GM12892 (cell line): ENCODE measurements at places on chromosomes 16 and 17.

- DNase-seq, result no peak
These were observed 235.8 kb downstream of the MAP2K4 start for GRCh38 chr17:12256380-12256995.

DNA sequence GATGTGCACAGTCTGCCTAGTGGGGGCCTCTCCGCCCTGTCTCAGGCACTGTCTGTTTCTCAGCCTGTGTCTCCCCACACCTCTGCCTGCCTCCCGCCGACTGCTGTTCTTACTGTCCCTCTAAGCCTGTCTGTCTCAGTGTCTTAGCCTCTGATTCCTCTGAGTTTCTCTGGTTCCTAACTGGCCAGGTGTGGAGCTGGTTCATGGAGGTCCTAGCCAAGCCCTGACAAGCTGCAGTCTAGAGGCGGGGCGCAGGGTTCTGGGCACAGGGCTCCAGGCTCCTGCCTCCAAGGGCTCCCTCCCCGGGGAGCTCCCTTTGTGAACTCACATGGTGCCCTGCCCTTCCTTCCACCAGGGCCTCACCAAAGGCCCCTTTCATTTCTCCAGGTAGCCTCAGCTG, 19.4 kb downstream of the C17orf100 start:
- DNase-seq, result no peak

DNA sequence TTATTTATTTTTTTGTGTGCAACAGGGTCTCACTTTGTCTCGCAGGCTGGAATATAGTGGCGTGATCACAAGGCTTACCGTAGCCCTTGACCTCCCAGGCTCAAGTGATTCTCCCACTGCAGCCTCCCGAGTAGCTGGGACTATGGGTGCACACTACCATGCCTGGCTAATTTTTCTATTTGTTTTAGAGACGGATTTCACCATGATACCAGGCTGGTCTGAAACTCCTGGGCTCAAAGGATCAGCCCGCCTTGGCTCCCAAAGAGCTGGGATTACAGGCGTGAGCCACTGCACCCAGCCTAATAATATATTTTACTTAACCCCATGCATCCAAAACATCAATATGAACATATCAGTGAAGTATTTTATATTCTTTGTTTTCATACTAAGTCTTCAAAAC, 2.0 kb downstream of the CCDC200 start:
- DNase-seq, result no peak

GRCh38 chr17:82241926-82242697, 13.3 kb downstream of the SLC16A3 start:
- no peak for DNase-seq

GRCh38 chr17:75875182-75875939, 3.0 kb downstream of the TRIM47 start:
- DNase-seq, result no peak

GRCh38 chr17:13194887-13195286, 177.1 kb upstream of the ELAC2 start:
- no peak for DNase-seq

GRCh38 chr17:43810226-43810715, 22.7 kb downstream of the MPP3 start:
- no peak for DNase-seq

DNA sequence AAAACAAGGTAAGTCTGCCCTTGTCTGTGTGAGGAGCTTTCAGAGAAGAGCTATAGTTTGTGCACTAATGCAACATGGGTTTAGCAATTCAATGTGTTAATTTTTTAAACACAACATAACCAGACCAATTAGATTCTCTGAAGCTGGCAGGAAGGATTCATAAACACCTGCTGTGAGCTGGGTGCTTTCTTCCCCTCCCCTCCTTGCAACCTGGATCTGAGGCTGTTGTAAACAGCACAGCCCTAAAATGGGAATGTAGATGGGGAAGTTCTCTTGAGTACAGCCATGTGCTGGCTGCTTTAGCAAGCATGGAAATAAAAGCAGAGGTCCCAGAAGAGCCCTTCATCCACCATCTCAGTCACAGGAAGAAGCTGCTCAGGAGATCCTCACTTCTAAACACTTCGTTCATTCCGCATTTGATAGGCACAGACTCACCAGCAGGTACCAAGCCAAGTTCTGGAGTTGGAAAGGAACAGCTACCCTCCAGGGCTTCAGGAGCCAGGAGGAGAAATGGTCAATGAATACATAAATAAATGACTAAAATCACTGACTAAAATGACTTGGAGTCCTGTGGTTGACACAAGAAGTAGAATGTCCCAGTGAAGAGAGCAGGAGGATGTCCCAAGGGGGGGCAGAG, 21.7 kb downstream of the AXIN2 start:
- no peak for DNase-seq

GRCh38 chr16:58284469-58284868, 10.4 kb downstream of the PRSS54 start:
- no peak for DNase-seq

GRCh38 chr17:62139141-62139540, 74.1 kb upstream of the MED13 start:
- no peak for DNase-seq

- no peak for DNase-seq
These were observed 6.8 kb downstream of the KRT38 start for GRCh38 chr17:41434005-41434404.

GRCh38 chr17:57612202-57613071, 132.7 kb downstream of the CCDC182 start:
- DNase-seq, result no peak

DNA sequence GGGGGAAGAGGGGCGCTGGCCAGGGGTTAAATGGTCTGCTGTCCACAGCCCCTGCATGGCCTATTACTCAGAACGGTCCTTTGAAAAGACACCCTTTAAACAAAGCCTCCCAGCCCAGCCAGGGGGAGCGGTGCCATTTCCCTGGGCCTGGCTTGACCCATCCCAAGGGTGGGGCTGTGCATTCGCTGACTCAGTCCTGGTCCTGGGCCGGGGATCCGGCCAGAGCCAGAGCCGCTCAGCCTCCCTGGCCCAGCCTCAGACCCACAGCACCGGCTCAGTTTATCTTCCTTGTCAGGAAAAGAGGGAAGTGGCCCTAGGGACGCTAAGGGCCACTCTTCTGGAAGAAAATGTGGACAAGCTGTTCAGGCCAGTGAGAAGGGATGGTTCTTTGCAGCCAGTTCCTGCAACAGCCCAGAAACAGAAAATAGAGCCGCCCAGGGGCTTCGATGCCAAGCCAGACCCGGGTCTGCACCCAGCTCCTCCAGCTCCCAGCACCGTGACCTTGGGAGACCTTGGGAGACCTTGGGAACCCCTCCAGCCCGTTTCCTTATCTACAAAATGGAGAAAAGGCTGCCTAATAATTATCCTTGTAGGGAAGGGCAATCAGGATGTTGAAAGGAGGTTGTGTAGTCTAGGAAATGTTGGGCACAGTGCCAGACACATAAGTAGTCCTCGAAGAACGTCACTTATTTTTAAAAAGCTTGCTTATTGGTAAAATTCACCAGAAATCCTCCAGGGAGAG, 82.5 kb downstream of the ZDHHC7 start:
- no peak for DNase-seq

- DNase-seq, result no peak
These were observed 646 bp upstream of the HES7 start for GRCh38 chr17:8124350-8125153.

- DNase-seq, result no peak
These were observed 8.0 kb downstream of the EIF4A3 start for GRCh38 chr17:80138856-80139426.

GRCh38 chr16:24685539-24686432, 43.7 kb upstream of the TNRC6A start:
- DNase-seq, result no peak

GRCh38 chr17:27968206-27968732, 74.2 kb upstream of the NLK start:
- no peak for DNase-seq

DNA sequence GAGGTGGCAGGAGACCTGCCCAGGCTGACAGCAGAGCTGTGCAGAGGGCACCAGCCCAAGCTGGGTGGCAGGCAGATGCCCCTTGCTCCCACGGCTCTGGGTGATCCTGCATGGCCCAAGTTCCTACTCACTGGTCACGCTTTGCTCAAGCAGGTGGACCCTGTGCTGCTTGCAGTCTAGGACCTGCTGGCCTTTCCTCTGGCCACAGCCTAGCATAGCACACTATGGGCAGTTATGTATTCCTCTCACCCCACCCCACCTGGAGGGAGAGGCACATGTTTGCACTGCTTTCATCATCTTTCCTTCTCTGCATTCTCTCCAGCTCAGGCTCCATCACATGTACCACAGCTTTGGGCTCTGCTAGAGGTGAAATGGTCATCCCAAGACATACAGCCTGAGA, 19.6 kb upstream of the SREBF1 start:
- no peak for DNase-seq

- DNase-seq, result no peak
These were observed 2.3 kb downstream of the SLC43A2 start for GRCh38 chr17:1626333-1626732.

DNA sequence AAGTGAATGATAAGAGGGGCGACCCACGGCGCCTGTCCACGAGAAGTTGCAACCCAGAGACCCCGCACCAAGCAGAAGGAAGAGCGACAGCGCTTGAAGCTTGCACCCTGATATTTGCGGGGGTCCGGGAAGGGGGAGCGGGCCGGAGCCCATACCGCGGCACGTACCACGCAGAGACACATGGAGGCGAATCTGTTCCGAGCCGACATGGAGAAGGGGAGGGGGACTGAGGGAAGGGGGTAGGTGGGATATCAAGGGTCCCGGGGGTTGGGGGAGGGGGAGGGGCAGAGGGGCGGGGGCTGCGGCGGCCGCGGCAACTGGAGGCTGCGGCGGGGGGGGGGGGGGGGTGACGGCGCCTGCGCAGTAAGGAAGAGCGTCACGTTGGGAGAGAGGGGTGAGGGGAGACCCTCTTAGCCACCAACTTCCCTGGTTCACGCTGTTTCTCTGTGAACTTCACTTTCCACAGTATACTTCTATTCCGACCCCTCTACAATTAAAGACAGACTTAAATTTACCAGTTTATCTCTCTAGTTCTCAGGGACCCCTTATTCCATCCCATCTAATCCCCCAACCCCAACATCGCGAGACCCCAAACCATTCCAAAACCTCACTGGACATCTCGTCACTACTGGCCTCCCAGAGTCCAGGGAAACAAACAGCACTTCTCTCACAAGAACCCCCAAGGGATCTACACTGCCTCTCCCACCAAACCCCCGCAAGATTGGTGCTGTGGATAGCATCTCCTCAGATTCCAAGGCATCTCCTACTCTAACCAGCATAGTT, 8.0 kb downstream of the DLG4 start:
- no peak for DNase-seq

DNA sequence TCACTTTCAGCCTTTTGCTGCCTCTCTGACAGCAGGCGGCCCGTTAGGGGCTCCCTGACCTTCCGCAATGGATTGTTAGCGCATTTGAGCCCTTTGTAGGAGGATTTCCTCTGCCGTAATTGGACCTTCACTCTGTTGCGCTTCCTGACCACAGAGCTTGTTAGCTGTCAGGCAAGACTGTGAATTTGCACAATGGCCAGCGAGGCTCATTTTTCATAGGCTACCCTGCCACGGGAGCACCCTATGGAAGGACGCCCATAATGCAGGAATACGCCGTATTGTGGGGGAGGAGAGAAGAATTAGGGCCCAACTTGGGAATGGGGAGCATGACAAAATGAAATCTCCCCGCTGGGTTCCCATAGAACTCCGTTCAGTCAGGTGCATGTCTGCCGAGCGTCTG, 205.2 kb upstream of the NLRP1 start:
- no peak for DNase-seq

- DNase-seq, result no peak
These were observed 78.6 kb upstream of the CA10 start for GRCh38 chr17:52237151-52237550.

GRCh38 chr17:68897557-68897956, 57.6 kb downstream of the ABCA8 start:
- DNase-seq, result no peak

DNA sequence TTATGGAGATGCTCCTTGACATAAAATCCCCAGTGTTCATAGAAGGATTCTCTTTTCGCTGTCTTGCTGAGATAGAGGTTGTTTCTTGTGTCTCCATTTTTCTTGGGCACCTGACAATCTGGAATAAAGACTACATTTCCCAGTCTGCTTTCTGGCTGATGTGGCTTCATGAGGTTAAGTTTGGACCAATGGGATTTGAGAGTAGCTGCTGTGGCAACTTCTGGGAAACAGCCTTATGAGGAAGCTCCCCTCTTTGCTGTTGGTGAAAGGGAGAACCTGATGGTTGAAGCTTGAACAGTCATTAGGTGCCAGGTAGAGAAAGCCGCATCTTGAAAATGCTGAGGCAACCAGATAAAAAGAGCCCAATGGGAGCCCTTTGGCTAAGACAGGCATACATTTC, 24.4 kb downstream of the HS3ST4 start:
- no peak for DNase-seq

DNA sequence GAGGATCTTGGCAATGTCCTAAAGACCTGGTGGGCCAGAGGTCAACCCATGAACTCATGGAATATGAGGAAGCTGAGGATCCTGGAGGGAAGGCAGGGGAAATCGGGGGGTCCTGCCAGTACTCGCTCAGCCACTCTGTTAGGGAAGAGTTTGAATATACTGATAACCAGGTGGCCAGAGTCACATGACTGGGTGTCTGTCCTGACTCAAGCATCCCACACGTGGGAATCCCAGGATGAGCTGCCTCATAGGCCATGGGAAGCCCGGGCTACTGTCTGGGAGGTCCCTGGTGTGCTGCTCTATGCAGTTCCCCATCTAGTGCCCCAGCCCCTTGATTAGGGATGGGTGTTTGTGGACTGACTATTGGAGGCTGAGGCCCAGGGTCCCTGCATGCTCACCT, 1.6 kb downstream of the EXOC3L1 start:
- no peak for DNase-seq

DNA sequence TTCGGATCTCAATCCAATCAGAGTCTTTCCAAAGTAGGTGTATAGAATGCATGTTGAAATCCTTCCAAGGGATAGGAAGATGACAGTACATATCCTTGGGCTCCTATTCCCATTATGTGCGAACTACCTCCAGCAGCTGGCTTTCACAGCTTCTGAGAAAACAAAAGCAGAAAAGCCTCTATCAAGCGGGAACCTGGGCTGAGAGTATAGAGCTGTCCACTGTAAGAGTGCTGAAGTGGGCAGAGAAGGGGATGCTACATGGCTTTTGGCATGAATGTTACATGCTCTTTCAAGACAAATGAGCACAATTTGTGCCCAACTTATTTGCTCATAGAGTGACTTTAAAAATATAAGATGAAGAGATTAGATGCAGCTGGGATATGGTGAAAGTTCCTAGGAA, 993.5 kb downstream of the CDH8 start:
- no peak for DNase-seq
